Activated T-cell treated with anti-CD3 and anti-CD28 coated beads for 48 hours (primary cell): ENCODE measurements at places on chromosomes 7 and 10.

- no peak for DNase-seq
Measured at GRCh38 chr7:50858528-50859245, 76.0 kb upstream of the GRB10 start.

GRCh38 chr7:112515989-112516388 lies 35.2 kb downstream of the LSMEM1 start:
- no peak for DNase-seq

DNA sequence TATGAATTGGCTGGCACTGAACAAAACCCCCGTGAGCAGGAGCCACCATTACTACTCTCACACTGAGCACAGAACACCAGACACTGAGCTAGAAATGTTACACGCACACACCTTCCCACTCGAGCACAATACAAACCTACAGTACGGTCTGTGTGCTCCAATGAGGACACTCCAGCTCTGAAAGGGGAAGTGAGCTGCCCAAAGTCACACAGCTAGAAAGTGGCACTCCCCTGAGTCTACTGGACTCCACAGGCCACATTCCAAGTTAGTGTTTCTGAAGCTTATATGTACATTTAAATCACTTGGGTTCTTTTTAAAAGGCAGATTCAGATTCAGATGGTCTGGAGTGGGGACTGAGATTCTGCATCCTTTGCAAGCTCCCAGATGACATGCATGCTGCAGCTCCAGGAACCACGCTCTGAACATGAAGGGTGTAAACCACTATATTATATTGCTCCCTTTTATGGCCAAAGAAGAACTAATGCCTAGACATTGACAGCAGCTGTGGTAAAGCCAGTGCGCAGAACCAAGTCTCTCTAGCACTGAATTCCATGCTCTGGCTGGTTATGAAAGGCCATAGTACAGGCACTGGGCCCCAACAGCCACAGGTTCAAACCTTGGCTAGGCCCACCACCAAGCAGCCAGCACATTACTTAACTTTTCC lies 77.1 kb downstream of the FRMPD2 start:
- no peak for DNase-seq

GRCh38 chr10:119290301-119291048 lies 83.1 kb downstream of the GRK5 start:
- DNase-seq = no peak

DNA sequence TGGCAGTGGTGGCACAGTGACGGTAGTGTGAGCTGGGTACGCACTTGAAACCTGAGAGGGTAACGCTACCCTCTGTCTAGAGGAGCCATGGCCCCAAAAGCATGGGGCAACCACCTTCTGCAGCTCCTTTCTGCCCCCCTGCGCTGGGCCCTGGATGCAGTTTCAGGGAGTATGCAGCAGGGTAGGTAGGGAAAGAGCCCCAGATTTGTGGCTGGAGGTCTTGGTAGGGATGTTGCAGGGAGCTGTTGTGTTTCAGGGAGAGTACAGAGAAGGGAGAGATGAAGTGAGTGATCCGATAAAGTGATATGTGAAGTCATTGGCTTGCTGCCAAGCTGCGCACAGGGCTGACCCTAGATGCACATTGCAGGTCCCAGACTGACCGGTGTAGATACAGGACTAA lies 2.7 kb upstream of the PGAM2 start:
- DNase-seq = no peak

DNA sequence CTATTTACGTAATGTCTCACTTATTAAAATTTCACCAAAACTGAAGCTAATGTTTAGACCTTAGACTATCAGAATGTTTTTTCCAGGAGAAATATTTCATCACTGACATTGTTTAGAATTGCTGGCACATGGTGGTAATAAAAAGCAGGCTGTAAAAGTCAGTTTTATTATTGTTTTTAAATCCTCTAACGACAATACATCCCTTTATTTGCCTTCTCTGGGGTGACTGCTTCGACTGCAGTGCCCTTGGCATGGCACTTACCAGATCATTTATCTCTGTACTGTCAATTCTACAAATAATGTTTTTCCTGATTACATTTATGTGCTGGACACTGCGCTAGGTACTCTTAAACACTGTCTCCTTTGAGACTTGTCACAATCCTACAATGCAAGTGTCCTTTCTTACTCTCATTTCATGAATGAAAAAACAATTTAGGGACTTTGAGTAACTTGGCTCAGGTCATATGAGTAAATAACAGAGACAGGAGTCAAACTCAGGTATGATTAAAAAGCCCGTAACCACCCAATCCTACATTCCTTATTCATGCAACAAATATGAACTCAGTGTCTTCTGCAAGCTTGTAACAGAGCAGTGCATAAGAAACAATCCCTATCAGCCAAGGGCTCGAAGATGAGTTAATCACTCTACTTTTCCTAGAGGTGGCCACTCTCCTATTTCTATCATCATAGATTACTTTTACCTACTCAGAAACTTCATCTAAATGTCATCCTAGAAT lies 5.6 kb upstream of the ING3 start:
- DNase-seq = no peak

DNA sequence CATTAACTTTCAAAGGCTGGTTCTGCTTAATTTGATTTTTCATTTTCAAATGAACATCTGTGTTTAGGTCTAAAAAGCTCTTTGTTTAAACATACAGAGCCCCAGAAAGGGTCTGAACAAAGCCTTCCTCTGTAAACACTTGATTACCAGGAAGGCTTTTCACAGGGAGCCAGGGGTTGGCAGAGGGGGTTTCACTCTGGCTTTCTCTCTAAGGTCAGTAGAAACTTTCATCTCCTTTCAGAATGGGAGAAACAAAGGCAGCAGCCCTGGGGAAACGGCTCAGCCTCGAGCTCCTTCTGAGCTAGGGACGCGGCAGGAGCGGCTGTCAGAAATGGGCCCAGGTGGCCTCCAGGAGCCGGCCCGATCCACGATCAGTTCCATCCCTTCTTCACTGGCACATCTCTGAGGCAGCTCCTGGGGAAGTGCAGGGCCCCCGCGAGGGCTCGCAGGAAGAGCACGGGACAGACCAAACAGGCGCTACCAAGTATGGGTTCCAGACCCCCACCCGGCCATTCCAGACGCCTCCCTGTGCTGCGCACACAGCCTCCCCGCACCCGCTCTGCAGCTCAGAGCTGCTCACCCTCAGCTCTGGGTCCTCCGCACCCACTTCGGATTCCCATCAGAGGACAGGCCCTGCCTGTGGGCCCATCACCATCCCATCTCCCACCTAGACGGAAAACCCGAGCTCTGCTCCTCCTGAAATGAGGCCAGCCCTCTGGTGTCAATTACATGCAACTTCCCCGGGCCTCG lies 124.1 kb downstream of the MAD1L1 start:
- DNase-seq = no peak
